GM13977 (cell line): ENCODE measurements at places on chromosomes 6 and 20.

- no peak for DNase-seq
Measured at GRCh38 chr6:150448221-150448620, 79.4 kb downstream of the IYD start.

GRCh38 chr20:62506087-62506486 lies 30.3 kb upstream of the GATA5 start:
- no peak for DNase-seq

GRCh38 chr6:144349690-144350527 lies 64.8 kb downstream of the UTRN start:
- peak; percentile 17 for DNase-seq

DNA sequence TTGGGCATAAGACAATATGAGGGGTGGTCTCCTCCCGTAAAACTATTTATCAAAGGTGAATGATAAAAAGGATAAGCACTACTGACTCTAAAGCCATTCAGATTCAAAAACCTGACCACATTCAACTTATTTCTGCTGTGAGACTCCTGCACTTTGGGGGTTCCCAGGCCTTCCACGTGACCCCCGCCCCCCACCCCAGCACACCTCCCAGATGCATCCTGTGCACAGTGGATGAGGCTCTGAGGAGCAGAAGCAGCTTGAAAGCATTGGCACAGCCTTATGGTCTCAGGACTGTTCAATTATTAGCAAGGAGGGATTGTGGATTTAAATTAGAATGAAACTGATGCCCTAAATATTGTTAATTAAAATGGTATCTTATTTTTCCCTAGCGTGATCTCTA lies 55.1 kb upstream of the SAMD5 start:
- DNase-seq = no peak

GRCh38 chr20:35216541-35216940 lies 9.9 kb upstream of the MMP24 start:
- DNase-seq = no peak

- no peak for DNase-seq
Measured at GRCh38 chr6:166335378-166336302, 6.7 kb downstream of the SFT2D1 start.

DNA sequence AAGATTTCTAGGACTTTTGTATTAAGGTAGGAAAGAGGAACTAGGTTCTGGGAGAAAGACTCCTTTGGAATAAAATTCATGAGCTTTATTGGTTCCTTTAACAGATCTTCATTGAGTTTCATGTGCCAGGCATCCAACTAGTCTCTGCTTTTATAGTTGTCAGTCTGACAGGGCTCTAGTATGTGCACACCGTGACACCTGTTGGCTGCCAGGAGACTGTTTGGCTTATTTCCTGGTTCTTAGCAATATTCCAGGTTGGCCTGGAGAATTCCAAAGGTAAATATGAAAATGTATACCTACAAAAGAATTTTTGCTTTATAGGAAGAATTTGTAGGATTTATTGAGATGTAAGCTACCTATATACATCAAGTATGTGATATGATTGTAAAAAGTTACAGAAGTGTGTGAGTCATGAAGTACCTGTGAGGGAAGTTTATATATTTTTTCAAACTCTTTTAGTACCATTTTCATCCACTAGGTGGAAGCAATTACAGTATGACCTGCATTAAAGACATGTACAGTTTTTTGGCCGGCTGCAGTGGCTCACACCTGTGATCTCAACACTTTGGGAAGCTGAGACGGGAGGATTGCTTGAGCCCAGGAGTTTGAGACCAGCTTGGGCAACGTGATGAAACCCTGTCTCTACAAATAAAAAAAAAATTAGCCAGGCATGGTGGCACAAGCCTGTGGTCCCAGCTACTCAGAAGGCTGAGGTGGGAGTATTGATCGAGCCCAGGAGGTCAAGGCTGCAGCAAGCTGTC lies 35.2 kb downstream of the NDUFAF5 start:
- peak; percentile 65 for DNase-seq

DNA sequence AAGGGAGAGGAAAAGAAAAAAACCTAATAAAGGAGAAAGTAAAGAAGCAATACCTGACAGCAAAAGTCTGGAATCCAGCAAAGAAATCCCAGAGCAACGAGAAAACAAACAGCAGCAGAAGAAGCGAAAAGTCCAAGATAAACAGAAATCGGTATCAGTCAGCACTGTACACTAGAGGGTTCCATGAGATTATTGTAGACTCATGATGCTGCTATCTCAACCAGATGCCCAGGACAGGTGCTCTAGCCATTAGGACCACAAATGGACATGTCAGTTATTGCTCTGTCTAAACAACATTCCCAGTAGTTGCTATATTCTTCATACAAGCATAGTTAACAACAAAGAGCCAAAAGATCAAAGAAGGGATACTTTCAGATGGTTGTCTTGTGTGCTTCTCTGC lies 70.8 kb upstream of the RNF146 start:
- DNase-seq = no peak

GRCh38 chr6:162313922-162314660 lies 413.5 kb downstream of the PRKN start:
- DNase-seq = no peak

- no peak for DNase-seq
Measured at GRCh38 chr20:1907586-1907985, 12.4 kb downstream of the SIRPA start.

- DNase-seq = no peak
Measured at GRCh38 chr6:26224940-26225847, 138.0 kb downstream of the HFE start.

GRCh38 chr20:25120457-25120856 lies 38.5 kb upstream of the VSX1 start:
- DNase-seq = no peak

DNA sequence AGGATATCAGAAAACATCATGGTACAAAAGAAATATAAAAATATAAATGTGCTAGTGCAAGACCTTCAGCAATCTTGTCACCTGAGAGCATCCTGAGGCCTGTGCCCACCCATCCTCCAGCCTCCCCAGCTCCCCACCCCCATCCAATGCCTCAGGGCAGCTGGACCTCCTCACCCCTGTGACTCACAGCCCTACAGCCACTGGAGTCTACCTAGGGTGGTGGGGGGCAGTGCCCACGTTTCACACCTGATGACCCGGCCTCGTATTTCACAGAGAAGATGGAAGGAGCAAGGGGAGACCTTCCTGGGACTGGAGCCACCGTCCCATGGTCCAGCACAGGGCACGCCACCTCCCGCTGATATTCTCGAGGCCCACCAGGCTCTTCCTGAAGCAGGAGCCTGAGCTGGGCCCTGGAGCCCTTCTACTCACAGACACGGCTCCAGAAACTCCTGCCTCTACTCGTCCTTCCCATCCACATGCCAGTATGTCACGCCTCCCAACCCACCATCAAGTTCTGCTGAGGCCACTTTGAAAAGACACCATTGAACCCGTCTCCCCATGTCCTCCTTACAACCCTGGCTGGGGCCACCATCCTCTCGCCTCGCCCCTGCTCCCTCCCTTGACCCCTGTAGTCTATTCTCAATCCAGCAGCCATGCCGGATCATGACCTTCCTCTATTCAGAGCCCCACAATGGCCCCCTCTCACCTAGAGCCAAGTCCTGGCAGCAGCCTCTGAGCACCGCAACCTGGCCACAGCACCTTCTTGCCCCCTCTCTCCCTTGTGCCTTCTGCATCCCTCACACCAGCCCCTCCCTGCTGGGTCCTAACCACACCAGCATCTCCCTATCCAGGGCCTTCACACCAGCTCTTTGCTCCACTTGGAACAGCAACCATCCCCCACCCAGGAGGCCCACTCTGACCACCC lies 13.3 kb downstream of the APMAP start:
- no peak for DNase-seq

DNA sequence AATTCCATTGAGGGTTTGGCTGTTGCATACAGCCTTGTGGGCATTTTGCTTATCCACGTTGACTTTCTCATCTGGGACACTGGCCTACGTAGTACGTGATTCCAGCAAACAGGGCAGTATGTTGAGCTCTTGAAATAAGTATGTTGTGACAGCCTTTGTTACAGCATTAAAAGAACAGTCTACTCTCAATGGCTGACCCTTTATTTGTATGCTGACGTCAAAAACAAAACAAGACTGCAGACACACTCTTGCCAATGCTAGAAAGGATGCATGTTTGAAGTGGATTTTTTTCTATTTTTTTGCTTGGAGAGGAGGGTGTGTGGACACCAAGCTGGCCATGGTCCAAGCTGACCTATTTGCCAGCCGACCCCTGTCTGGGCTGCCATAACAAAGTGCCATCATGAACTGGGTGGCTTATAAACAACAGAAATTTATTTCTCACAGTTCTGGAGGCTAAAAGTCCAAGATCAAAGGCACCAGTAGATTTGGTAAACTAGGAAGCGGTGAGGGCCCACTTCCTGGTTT lies 10.8 kb upstream of the SNHG17 start:
- DNase-seq = no peak

- no peak for DNase-seq
Measured at GRCh38 chr6:39184906-39185580, 44.2 kb downstream of the KCNK5 start.

DNA sequence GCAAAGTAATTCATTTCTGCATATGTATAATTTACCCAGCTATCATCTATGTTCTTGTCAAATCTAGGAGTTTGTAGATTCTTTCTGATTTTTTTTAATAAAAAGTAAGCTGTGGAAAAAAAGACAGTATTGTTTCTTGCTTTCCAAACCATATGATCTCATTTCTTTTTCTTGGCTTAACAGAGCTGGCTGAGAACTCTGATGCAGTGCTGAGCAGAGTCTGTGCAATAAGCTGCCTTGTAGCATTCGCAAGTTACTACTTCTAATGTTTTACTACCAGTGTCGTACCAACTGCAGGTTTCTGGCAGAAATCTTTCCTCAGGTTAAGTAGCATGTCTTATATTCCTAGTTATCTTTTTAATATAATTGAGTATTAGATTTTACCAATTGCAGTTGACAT lies 15.6 kb downstream of the RRBP1 start:
- no peak for DNase-seq

- no peak for DNase-seq
Measured at GRCh38 chr6:20681243-20681684, 147.0 kb downstream of the CDKAL1 start.

GRCh38 chr6:91328241-91328640 lies 741.4 kb upstream of the MAP3K7 start:
- DNase-seq = no peak

GRCh38 chr6:75550544-75551167 lies 51.0 kb upstream of the SENP6 start:
- peak; percentile 18 for DNase-seq

DNA sequence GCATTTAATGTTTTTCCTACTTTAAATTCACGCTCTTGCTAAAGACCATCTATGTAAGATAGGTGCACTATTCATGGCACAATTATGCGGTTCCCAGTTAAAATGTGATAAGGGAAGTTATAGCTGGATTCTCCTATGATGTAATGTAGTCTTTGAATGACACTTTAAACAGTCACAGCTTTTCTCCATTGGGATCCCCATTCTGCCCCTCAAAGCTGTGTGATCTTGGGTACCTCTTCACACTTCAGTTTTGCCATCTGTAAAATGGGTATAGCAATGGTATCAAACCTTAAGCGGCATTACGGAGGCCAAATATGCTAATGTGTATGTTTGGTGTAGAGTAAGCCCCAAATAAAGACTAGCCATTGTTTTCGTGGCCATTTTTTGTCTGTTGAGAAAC lies 64.7 kb upstream of the ZNF217 start:
- DNase-seq = no peak

- DNase-seq = no peak
Measured at GRCh38 chr20:7710440-7710839, 229.8 kb downstream of the HAO1 start.

GRCh38 chr6:131766631-131767030 lies 41.2 kb upstream of the ENPP1 start:
- no peak for DNase-seq

DNA sequence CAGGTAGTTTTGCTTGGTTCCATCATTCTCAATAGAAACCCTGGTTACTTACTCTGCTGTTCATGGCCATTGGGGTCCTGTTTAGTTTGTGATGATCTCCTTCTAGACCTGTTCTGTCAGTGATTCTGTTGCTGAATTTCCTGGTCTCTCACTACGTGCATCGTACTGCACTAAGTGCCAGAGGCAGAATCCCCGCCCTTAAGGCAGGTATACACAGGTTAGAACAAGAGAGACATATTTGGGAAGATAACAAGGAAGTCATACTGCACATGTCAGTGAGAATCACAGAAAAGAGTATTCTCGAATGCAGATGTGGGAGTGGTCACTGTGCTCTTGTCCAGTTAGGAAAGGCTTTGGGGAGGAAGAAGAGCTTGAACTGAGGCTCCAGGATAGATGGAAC lies 148.1 kb upstream of the MYLIP start:
- no peak for DNase-seq

DNA sequence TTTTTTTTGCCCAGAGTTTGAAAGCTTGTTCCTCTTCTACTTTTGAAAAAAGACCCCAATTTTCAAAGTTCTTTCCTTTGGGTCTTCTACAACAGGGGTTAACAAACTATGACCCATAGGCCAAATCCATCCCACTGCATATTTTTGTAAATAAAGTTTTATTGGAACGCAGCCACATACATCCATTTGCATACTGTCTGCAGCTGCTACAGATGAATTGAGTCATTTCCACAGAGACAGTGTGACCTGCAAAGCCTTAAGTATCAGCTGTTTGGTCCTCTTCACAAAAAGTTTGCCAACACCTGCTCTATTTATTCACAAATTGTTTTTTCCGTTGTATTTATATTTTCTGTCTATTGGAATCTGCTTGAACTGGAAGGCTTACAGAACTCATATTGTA lies 189.2 kb downstream of the TBC1D7 start:
- no peak for DNase-seq

GRCh38 chr6:79733388-79733787 lies 102.3 kb downstream of the SH3BGRL2 start:
- DNase-seq = no peak

GRCh38 chr6:113491376-113491775 lies 365.8 kb upstream of the MARCKS start:
- DNase-seq = no peak

- no peak for DNase-seq
Measured at GRCh38 chr20:61561111-61561830, 309.2 kb downstream of the CDH4 start.

DNA sequence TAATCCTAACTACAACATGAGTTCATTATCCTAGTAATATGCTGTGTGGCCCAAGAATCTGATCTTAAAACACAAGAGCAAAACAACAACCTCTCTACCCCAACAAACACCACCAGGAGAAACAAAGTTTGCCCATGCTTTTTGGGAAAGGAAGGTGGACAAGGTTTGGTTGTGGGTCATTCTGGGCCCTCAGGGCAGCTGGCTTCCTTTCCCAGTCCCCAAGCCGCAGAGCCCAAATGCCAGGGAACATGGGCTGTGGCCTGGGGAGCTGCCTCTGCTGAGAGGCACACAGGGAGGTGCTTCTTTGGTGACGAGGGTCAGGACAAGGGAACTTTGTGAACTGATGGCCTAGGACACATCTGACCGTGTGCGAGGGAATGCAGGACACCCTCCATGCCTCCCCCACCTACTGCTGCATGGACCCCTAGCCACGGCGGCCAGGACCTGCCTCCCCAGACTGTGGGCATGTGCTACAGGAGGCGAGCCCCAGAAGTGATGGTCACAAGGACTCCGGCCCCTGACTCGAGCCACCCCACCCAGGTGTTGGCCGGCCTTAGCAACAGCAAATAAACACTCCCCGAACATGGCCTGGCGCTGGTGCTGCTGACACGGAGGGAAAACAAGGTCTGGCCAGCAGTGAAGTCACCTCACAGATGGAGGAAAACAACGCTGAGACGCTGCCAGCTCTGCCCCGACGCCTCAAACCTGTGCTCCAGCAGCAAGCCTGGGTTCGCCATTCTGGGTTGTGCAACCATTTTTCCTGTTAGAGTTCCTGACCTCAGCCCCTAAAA lies 55.6 kb downstream of the RRBP1 start:
- DNase-seq = no peak

GRCh38 chr6:31156641-31157040 lies 961 bp downstream of the CCHCR1 start:
- no peak for DNase-seq
